Foreskin keratinocyte (primary cell): ENCODE measurements at places on chromosomes 3 and 15.

- peak; percentile 67 for DNase-seq
These were observed 57.6 kb upstream of the CHRM5 start for GRCh38 chr15:33910741-33911140.

DNA sequence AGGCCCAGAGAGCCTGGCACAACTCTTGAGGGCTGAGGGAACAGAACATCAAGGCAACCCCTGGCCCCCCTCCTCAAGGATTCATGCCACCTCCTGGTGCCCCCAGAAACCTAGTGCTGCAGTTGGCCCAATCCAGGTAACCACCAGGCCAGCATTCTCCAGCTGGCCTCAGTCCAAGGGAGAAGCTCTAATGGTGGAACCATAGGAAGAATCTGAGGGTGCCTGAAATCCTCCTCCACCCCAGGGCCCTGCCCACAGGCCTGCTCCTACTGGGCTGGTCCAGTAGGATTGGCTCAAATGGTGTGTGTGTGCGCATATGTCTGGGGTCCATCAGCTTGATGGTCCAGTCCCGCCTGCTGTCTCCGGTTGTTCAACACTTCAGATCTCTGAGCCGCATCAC lies 7.7 kb downstream of the HYAL2 start:
- DNase-seq: no peak

GRCh38 chr3:54538346-54538745 lies 389.5 kb downstream of the LRTM1 start:
- no peak for DNase-seq

DNA sequence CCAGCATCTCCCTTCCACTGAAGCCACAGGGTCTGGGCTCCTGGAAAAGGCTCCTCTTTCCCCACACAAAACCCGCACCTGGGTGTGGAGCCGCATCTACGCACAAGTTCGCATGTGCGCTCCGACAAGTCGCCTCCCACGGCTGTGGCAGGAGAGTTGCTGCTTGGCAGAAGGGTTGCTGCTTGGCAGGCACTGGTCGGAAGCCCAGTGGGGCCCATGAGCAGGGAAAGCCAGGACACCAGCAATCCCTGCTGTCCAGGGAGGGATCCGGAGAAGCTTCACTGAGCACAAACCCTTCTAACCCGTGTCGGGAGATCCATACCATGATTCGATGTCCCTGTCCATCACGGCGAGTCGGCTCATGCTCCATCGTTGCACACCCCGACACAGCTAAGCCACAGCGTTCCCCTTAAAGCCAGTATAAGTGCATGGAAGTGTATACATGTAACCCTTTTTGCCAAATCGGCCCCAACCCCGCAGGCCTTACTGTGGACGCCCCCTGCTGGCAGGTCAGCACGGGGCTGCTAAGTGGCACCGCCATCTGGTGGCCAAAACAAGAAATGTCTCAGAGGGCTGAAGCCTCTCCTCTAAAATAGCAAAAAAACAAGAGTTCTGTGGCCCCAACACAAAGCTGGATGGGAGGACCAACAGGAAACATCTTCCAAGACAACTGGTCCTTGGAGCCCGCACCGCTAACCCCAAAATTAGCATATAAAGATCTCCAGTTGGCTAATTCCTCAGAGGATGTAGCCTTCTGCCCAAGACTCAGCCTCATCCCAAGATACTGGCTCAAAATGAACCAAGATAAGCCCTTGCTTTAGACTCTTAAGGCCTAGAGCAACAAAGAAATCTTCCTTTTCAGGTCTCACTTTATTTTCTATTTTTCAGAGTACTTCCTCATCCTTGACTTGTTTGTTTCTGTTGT lies 8.3 kb downstream of the ANKRD63 start:
- DNase-seq: peak; percentile 54

DNA sequence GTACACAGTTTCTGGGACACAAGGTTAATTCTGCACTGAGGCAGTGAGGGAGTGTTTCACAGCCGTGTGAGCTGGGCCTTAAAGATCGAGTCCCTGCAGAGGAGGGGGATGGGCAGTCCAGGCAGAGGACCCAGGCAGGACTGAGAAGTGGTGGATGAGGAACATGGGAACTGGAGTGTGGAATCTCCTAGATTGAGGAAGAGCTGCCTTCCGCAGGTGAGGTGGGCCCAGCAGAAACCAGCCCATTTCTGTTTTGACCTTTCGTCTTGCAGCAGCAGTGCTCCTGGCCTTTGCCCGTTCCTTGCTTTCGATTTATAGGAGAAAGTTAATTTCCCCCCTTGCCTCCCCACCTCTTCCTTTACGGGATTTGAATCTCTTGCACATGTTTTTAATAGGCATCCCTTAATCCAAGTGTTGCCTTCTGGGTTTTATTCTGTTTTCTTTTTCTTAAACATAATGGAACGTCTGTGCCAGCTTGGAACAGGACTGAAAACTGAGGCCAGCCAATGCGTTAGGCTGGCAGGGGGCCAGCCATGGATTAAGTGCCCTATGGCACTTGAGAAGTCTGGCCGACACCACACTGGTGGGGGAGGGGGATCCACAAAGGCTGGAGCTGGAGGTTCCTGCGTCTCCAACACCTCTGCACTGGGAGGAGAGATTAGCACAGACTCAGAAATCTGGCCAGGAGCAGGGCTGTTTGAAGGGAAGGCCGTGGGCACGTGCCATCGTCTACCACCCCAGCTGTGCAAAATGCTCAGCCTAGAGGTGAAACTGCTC lies 78.1 kb downstream of the AAGAB start:
- no peak for DNase-seq

DNA sequence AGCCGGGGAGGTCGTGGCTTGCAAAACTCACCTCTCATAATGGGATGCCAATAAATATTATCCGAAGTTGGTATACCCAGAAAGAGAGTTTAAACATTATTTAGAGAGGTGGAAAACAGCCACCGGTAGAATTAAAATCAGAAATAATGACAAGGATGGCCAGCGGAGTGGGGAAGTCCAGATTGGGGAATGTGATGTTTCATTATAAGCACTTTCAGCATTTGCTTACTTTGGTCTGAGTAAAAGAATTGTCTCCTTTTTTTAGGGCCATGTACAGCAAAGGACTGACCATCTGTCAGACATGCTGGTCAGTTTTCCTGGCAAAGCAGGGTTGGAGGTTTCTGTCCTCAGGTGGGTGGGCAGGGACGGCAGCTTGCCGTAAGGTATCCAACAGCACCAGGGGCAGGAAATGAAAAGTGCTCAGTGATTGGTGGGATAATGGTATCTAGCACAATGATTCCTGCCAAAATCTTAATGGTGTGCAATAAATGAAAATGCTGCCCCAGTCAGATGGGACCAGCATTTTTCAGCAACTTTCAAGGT lies 24.3 kb downstream of the APBA2 start:
- no peak for DNase-seq

GRCh38 chr3:148238421-148238821 lies 459.3 kb upstream of the AGTR1 start:
- no peak for DNase-seq

DNA sequence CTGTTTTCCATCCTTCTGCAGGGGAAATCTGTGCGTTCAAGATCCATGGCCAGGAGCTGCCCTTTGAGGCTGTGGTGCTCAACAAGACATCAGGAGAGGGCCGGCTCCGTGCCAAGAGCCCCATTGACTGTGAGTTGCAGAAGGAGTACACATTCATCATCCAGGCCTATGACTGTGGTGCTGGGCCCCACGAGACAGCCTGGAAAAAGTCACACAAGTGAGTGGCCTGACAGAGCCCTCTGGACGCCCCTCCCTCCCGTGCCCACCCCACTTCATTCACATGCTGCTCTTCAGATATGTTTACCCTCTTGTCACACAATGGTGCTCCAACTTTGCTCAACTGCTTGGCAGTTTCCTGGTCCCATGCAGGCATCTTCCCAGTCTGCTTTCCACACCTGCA lies 274.3 kb upstream of the TRIM42 start:
- no peak for DNase-seq

- DNase-seq: peak; percentile 90
These were observed 8.4 kb upstream of the GNAI2 start for GRCh38 chr3:50227390-50228183.

DNA sequence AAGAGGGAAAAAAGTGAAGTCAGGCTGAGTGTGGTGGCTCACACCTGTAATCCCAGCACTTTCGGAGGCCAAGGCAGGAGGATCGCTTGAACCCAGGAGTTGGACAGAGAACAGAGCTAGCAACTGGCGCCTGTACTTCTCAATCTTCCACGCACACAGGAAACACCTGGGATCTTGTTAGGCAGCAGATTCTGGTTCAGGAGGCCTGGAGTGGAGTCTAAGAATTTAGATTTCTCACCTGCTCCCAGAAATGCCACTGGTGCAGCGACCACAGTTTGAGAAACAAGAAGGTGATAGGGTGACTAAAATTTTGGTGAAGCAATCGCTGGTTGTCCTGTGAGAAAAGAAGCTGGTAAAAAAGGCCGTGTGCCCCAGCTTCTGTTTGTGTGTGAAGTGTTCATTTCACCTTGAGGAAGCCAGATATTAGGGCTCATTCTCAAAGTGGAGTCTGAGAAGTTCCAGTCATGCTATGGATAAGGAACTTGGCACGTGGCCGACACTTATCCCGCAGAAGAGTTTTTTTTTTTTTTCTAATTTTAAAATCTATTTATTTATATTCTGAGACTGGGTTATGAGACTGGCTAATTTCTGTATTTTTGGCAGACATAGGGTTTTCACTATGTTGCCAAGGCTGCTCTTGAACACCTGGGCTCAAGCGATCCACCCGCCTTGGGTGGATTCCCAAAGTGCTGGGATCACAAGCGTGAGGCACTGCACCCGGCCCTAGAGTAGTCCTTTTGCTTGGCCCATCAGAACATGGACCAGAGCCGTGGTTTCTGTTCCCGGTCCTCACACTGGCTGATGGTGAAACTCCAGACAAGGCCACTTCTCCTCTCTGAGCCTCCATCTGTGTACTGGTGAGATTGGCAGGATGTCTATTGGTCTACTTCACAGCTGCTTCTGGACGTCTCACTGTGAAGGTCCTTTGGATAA lies 324.6 kb upstream of the PROK2 start:
- no peak for DNase-seq

- no peak for DNase-seq
These were observed 46.3 kb upstream of the CCDC80 start for GRCh38 chr3:112687211-112687610.

DNA sequence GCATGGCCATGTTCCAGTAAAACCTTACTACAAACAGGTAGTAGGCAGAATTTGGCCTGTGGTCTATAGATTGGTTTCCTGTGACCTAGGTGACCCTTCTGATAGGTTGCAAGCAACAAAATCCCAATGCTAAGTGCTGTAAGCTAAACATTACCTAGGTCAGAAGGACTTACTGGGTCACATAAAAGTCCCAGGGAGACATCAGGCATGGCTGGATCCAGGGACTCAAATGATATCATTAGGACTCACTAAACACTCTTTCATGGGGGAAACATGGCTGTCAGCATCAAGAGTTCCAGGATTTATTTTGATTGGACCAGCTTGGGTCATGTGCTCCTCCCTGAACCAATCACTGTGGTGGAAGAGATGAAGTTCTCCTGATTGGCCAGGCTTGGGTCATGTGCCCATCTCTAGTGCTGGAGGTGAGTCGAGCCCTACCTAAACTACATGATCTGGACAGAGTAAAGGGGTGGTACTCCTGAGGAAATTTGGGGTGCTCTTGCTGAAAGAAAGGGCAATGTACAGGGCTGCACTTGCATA lies 16.8 kb upstream of the SLC6A1 start:
- no peak for DNase-seq

DNA sequence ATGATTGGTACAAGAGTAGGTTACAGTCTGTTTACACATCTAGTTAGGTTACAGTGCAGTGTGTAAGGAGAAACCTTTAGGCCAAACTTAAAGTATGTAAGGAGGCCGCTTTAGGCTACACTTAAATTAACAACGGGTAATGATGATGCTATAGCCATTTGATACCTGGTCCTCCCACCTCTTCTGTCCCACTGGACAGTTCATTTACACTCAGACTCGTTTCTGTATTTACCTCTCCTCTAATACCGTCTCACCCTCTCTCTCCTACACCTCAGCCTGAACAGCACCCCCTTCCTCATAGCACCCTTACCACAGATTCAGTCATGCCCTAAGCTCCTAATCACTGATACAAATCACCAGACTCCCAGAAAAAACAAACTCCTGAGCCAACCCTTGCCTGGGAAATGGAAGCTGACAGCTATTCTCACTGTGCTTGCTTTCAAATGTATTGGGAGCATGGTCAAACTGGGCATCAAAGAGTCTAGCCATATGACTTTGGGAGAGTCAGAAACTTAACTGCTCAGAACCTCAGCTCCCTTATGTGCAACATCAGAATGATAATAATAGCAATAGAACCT lies 241.3 kb upstream of the SETMAR start:
- no peak for DNase-seq

DNA sequence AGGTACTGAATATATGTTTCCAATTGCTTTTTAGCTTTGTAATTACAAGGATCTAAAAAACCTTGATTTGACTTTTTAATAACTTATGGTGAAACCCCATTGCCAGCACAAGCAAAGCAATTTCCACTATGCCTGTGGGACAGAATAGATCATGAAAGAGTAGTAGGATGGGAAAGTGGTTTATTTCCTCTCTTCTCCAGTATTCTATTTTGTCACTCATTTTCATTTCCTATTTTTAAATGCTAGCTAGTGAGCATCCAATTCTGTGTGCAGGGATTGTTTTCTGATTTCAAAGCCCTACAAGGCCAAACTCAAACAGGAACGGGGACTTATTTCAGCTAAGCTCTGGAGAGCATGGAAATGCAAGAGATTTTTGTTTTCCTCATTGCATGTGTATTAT lies 132.0 kb upstream of the TGFBR2 start:
- DNase-seq: no peak

DNA sequence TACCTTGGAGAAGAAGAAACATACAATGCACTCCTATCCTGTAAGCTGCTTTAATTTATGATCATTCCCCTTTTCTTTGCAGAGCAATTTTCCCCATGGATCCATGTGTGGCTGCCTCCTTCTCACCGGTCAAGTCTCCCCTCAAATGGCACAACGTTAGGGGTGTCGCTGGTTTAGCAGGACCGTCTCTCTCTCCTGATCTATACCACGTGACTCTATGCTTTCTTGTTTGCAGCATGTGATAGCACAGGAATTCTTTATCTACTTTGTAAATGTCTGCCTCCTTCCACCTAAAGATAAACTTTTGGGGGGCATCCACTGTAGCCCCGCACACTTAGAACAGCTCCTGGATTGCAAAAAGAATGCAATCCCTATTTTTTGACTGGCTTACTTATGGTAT lies 506.0 kb downstream of the MAGI1 start:
- DNase-seq: no peak

DNA sequence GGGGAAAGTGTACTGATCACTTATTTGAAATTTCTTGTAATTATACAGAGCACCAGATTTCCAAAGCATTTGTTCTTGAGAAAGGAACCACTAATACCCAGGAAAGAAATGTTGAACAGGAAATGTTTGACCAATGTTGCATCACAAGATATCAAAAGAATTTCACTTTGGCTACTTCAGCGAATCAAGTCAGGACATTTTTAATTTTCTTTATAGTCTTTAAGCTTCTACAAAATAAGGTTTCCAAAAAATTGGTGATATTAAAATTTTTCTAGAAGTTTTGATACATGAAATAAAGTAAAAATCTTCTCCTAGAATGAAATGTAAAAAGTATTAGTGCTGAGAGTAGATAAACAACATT lies 421.9 kb downstream of the MECOM start:
- peak; percentile 23 for DNase-seq

- no peak for DNase-seq
These were observed 22.8 kb upstream of the DENND6A start for GRCh38 chr3:57715686-57716085.
